ENCODE measurements at places on chromosomes 1 and 21.

DNA sequence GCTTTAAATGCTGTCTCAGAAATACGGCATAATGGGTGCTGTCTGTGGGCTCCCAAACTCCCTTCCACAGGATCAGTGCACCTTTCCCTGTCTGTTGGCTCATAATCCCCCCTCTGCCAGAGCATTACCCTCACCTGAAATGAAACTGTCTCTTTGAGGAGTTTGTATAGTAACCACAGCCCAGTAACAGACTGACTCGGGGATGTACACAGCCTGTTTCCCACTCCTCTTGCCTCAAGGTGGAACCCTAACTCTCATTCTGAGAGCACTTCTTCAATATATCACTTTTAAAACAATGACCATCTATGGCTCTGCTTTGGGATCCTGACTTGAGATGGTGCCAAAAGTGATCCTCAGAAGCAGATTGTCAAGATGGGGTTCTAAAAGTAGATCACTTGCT is 332.5 kb downstream of the AMY1C start:
- DNase-seq = no peak

DNA sequence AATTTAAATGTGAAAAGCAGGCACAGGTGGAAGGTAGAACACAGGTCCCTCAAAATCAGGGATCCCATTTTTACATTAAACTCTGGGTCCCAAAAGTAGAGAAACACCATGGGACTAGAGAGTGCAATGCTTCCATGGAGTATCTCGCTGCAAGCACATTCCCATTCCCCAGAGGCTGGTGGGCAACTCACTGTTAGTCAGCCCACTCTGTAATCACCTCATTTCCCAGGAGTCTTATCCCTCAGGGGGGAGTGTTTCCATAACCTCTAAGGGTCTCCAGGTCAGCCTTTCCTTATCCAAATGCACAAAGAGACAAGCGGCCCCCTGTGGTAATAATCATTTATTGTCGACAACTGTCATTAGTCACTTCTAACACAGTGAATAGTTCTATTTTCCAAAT is 490.1 kb upstream of the LRRC7 start:
- peak; percentile 30 for DNase-seq

- no peak for DNase-seq
Measured at GRCh38 chr1:183039330-183039729, 16.1 kb downstream of the LAMC1 start.

GRCh38 chr1:236200925-236201324 is 58.6 kb downstream of the GPR137B start:
- no peak for DNase-seq

DNA sequence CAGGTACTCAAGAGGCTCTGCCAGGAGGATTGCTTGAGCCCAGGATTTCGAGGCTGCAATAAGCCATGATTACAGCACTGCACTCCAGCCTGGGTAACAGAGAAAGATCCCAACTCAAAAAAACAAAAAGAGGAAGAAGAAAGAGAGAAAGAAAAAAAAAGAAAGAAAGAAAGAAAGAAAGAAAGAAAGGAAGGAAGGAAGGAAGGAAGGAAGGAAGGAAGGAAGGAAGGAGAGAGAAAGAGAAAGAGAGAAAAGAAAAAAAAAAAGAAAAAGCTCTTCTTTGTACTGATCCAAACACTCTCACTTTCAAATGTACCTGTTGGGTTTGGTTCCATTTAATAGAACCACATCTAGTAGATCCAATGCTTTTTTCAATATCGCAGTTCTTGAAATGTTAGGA is 11.8 kb downstream of the BATF3 start:
- no peak for DNase-seq

DNA sequence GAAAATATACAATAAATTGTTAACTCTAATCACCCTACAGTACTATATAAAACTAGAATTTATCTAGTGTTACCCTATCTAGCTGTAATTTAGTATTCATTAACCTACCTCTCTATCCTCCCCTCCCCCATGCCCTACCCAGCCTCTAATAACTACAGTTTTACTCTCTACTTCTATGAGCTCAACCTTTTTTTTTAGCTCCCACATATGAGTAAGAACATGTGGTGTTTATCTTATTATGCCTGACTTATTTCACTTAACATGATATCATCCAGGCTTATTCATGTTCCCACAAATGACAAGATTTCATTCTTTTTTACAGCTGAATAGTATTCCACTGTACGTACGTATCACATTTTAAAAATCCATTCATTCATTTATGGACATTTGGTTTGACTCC is 46.0 kb upstream of the WARS2 start:
- DNase-seq = no peak

GRCh38 chr21:21216047-21216446 is 217.8 kb downstream of the NCAM2 start:
- no peak for DNase-seq

GRCh38 chr1:107626073-107626796 is 338.7 kb downstream of the VAV3 start:
- DNase-seq = no peak

- DNase-seq = no peak
Measured at GRCh38 chr1:150564051-150564991, 15.1 kb downstream of the MCL1 start.

DNA sequence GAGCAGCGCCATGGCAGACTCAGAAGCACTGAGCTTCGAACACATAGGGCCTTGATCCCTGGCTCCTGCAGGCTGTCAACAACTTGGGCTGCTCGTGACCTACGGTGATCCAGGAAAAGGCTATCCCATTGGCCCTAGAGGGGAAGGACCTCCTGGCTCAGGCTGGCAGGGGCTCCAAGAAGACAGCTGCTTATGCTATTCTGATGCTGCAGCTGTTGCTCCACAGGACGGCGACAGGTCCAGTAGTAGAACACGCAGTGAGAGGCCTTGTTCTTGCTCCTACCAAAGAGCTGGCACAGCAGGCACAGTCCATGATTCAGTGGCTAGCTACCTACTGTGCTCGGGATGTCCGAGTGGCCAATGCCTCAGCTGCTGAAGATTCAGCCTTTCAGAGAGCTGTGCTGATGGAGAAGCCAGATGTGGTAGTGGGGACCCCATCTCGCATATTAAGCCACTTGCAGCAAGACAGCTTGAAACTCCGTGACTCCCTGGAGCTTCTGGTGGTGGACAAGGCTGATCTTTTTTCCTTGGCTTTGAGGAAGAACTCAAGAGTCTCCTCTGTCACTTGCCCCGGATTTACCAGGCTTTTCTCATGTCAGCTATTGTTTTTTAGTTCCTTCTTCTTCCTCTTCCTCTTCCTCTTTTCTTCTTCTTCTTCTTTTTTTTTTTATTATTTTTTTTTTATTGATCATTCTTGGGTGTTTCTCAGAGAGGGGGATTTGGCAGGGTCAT is 18.9 kb downstream of the ITLN2 start:
- DNase-seq = no peak

DNA sequence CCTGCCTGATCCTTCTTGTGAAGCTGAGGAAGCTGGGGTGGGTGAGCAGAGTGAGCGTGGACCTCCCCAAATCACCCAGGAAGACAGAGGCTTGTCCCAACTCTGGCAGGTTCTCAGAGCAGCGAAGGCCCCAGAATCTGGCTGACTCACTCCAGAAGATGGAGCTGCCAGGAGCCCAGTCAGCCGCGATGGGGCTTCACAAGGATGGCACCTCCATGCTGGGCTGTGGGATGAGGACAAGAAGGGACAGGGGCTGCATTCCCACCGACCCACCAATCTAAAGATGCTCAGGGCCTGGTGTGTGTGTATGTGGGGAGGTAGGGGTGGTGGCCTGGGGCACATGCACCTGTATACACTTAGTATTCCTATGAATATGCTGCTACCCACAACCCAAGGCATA is 52.9 kb downstream of the ATP1A1 start:
- DNase-seq = no peak

DNA sequence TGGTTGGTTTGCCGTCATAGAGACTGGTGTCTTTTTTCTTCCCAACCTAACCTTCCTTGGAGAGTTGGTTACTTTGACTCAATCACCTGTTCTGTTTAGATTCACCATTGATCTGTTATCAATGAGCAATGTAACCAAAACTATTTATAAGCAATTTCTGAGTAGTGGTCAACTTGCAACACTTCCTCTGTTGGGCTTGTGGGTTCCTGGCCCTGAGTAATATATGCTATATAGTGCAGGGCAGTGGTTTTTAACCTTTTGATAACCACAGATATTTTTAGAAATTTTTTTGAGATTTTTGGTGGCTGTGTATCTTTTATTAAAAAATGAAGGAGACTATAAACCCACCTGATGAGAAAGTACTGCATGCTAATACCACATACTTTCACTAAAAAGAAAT is 9.4 kb upstream of the XCL1 start:
- no peak for DNase-seq

- DNase-seq = peak; percentile 1
Measured at GRCh38 chr21:21210552-21210951, 212.3 kb downstream of the NCAM2 start.

GRCh38 chr1:91764471-91765115 is 121.4 kb downstream of the TGFBR3 start:
- DNase-seq = peak; percentile 65

DNA sequence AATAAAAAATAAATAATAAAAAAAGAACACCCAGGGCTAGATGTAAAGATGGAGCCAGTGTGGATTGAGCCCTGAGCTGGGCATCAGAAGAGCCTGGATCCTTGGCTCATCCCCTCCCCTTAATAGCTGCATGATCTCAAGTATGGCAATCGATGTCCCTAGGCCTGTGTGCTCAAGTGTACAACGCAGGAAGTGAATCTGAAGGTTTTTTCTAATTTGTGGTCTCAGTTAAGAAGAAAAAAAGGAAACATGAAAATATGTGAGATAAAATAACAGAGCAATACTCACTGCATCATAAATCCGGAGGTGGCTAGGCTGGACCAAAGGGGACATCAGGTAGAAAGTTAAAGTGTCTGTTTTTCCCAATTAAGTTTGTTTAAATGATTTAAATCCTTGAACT is 47.3 kb upstream of the SLC44A3 start:
- DNase-seq = no peak

DNA sequence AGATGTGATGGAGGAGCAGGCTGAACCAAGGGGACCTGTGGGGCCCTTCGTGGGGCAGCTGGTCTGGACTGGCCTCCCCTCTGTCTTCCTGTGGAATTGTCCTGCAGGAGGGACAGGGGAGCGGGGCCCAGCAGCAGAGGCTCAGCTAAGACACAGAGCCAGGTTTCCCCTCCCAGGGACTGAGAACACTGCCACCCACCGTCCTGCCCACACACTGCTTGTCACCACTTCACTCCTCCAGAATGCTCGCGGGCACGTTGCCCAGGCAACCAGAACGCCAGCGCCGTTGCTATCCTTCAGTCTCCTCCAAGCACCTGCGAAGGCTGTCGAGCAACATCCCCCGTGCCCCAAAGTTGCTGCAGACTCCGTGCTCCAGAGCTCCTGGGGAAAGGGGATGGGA is 46.4 kb downstream of the AJAP1 start:
- DNase-seq = peak; percentile 45

- no peak for DNase-seq
Measured at GRCh38 chr1:231016234-231016633, 23.8 kb downstream of the FAM89A start.

- peak; percentile 47 for DNase-seq
Measured at GRCh38 chr1:85144351-85144750, 56.5 kb downstream of the SYDE2 start.

DNA sequence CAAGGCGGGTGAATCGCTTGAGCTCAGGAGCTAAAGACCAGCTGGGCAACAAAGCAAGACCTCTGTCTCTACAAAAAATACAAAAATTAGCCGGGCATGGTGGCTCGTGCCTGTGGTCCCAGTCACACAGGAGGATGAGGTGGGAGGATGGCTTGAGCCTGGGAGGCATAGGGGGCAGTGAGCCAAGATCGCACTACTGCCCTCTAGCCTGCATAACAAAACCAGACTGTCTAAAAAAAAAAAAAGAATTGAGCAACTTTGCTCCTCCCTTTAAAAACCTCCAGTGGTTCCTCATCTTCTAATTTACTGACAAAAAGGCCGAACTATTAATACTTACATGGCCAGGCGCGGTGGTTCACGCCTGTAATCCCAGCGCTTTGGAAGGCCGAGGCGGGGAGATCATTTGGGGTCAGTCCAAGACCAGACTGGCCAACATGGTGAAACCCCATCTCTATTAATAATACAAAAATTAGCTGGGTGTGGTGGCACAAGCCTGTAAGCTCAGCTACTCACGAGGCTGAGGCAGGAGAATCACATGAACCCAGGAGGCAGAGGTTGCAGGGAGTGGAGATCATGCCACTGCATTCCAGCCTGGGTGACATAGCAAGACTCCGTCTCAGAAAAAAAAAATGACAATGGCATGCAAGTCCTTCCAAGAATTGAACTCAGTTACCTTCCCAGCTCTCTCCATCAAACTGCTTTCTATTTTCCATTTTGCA is 4.4 kb downstream of the ACBD3 start:
- DNase-seq = peak; percentile 27

DNA sequence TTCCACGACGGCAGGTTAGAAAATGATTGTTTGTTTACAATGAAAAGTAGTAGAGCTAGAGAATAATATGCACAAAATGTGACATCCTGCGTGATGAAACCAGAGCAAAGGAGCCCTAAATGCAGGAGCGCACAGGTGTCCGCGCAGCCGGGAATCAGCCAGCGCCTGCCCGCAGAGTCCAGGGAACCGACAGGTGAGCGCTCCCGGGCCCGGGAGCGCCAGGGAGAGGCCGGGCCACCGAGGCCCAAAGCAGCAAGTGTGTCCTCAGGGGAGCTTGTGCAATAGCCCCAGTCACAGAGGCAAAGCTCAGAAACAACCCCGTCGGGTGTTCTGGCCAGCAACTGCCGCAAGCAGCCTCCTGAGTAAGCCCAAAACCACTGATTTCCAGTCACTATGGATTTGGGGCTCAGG is 789 bp upstream of the GALE start:
- DNase-seq = peak; percentile 54

- no peak for DNase-seq
Measured at GRCh38 chr21:46027851-46028493, 46.4 kb downstream of the COL6A1 start.

GRCh38 chr1:185670187-185670627 is 64.0 kb upstream of the HMCN1 start:
- DNase-seq = peak; percentile 37

DNA sequence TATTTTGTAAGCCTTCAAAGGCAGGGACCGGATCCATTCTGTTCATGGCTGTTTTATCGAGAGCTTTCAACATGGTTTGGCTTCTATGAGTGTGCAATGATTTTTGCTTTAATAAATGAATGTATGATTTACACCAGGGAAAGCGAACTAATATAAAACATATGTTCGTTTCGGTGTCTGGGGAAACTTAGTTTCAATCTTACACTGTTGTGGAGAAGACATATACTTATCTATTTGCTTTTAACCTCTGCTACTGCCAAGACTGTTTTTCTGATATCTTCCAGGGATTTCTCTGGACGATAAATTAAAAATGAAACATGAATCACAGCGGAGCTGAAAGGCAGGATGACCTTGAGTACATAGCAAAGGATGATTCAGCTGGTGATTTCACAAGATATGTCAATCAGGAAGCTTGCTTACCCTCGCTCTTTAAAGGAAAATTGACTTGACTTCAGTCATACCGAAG is 14.7 kb upstream of the CYYR1 start:
- DNase-seq = no peak

- DNase-seq = no peak
Measured at GRCh38 chr1:25873120-25873519, 2.4 kb downstream of the PAQR7 start.

GRCh38 chr1:12001249-12001917 is 17.9 kb upstream of the MIIP start:
- DNase-seq = peak; percentile 58

- no peak for DNase-seq
Measured at GRCh38 chr1:62057641-62058290, 136.9 kb upstream of the L1TD1 start.

All from ELF-1 (cell line).